Skeletal muscle cell (primary cell): ENCODE measurements at places on chromosomes 7 and 10.

GRCh38 chr7:35477609-35478008 is 217.3 kb downstream of the HERPUD2 start:
- no peak for DNase-seq

DNA sequence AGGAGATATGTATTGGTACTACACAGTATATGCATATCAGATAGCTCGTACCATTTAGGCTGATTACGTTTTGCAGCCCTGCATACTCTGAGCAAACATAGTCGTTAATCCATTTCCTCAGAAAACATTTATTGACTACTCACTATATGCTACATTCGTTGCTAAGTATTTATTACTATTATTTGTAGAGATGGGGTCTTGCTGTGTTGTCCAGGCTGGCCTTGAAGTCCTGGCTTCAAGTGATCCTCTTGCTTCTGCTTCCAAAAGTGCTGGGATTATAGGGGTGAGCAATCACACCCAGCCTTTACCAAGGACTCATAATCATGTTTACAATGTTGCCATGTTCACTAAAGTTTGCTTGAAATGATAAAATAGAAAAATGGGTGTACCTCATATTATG is 174.7 kb downstream of the ARL4A start:
- DNase-seq = no peak

DNA sequence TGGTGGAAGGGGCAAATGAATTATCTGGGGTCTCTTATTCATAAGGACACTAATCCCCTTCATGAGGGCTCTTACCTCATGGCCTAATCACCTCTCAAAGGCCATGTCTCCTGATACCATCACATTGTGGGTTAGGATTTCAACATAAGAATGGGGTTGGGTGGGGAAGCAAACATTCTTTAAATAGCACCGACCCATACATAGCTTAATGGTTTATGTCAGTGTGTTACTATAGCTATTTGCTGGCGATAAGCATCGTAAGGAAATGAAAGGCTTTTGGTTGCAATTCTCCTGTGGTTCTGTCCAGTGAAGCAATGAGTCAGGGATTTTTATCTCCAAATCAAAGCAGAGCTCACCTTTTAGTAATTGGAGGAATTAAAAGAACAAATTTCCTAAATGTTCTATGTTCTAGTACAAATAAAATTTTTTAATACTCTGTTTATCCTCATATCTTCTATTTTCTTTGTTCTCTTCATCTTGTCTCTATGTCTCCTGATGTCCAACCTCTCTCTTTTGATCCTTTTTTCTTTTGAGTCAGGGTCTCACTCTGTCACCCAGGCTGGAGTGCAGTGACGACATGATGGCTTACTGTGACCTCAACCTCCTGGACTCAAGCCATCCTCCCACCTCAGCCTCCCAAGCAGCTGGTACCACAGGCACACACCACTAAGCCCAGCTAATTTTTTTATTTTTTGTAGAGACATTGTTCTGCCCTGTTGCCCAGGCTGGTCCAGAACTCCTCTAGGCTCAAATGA is 57.0 kb upstream of the GLCCI1 start:
- peak; percentile 52 for DNase-seq

- DNase-seq = no peak
Measured at GRCh38 chr10:63627396-63627795, 106.2 kb downstream of the REEP3 start.

GRCh38 chr7:39073432-39073831 is 95.7 kb downstream of the POU6F2 start:
- no peak for DNase-seq

- DNase-seq = no peak
Measured at GRCh38 chr7:92808635-92809034, 27.7 kb downstream of the CDK6 start.

- no peak for DNase-seq
Measured at GRCh38 chr10:58918887-58919286, 257.6 kb upstream of the PHYHIPL start.

- DNase-seq = no peak
Measured at GRCh38 chr7:37987732-37988131, 67.3 kb downstream of the EPDR1 start.

DNA sequence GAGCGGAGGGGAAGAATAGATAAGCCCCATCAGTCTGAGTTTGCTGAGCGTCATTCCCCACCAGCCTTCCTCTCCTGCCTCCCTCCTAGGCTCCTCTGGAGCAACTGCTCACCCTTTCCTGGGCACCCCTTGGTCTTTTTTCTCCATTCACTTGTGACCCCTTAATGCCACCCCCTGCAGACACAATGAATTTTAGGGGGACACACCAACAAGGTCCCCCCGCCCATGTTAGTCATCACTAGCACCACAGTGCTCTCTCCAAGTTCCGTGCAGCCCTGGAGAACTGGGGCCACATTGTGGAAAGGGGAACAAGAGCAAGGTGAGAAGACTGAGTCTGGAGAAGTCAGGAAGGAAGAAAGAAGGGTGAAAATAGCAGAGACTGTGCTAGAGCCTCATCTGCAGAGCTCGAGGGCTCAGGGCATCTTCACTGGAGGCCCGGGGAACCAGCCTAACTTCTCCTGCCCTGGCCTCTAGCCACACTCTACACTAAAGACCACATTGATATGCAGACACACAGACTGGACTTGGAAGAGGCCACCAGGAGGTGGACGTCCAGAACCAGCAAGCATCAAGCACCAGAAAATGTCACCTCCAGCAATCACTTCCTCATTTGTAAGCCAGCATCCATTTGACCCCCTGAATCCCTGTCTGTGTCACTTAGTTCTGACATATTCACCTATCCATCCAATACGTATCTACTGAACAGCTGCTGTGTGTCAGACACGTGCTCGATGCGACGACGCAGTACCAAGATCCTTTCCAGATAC is 17.5 kb downstream of the RGR start:
- no peak for DNase-seq

- no peak for DNase-seq
Measured at GRCh38 chr7:101186844-101187428, 6.8 kb upstream of the NAT16 start.

GRCh38 chr10:79440281-79440680 is 5.1 kb downstream of the ZCCHC24 start:
- DNase-seq = no peak
